ENCODE measurements at places on chromosomes 1 and 21. TPM values are rescaled to one million over a fixed set of nuclear protein-coding genes. Genes with fewer than 3 reads are reported as not detected.

- DNase-seq = no peak
Measured at GRCh38 chr1:197799271-197799670, 24.0 kb upstream of the DENND1B start.

GRCh38 chr1:185426848-185427247 lies 109.8 kb upstream of the IVNS1ABP start:
- no peak for DNase-seq

- DNase-seq = no peak
Measured at GRCh38 chr1:22143065-22144033, at the start of gene WNT4. WNT4 (minus strand) TSS chr1:22143097; CDS start chr1:22142922, 175 bp downstream.

DNA sequence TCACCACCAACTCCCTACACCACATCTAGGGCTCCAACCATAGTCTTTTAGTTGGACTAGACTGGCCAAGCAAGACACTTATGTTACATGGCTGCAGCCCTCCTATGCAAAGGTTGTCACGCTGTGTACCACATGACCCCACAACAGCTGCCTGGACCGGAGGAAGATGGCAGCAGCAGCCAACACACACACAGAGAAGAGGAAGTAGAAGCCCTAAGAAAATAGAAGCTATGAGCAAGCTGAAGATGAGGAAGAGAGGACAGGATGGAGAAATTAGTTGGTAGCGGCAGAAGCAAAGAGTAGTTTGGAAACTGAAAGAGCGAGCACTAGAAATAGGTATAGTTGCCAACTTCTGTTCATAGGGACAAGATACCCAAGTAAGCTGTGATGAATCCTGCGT lies 60.8 kb upstream of the RALGPS2 start:
- no peak for DNase-seq

DNA sequence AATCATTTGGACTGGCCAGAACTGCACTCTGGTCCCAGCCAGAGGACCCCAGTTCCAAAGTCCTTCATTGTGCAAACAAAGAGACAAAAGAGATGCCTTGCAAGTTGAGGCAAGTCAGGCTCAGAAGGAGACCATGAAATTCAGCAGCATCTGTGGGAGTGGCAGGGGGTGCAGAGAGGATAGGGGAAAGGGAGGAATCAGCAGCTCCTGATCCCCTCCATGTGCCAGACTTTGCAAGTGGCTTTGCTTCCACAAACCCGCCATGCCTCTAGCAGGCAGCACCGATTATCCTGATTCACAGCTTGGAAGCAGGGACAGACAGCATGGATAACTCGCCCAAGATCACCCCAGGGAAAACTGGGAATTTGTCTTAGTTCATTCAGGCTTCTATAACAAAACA lies 2.1 kb upstream of the CAPN9 start:
- no peak for DNase-seq

DNA sequence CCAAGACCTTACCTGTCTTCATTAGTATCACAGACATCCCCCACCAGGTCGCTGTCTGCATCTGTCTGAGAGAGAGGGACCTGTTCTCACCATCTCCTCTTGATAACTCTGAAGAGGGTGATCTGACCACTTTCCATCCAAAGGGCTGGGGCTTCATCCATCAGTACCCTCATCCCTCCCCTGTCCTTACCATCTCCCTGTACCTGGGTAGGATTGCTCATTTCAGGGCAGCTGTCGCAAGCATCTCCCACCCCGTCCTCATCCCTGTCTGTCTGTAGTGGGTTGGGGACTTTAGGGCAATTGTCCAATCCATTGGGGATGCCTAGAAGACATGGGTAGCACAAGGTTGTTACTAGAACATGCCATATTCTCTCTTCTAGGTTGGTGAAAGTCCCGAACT lies 7.9 kb downstream of the THBS3 start:
- no peak for DNase-seq

GRCh38 chr1:226476648-226477319 lies 68.9 kb upstream of the PARP1 start:
- no peak for DNase-seq

- DNase-seq = no peak
Measured at GRCh38 chr1:195697130-195697529, 911.1 kb downstream of the KCNT2 start.

- DNase-seq = no peak
Measured at GRCh38 chr1:221608835-221609320, 133.0 kb downstream of the DUSP10 start.

- no peak for DNase-seq
Measured at GRCh38 chr1:212286556-212287131, 1.4 kb downstream of the PPP2R5A start.

DNA sequence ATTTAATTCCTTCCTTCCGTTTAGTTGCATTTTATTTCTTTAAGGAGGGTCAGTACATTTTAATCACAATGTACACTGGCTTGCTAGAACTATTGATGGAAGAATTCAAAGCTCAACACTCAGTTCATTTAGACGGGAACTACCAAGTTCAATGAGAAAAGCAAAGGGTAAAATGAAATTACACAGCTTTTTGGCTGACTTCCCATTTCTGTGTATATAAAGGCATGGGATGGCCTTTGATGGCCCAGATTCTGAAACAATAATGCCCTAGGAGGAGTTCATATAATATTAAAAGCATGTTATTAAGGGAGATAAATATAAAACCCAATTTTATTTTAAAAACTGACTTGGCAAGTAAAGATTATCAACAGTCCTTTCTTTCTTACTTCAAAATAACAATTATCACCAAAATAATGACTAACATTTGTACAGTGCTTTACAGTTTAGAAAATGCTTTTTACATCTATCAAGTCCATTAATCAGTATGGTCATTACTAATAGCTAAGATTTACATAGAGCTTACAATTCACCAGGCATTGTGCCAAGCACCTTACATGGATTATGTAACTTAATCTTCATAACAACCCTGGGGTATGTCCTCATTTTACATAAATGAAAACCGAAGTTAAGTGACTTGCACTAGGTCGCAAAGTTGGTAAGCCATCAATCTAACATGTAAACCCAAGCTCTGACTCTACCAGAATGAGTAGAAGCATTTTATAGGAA lies 402.4 kb downstream of the OMA1 start:
- DNase-seq = no peak

DNA sequence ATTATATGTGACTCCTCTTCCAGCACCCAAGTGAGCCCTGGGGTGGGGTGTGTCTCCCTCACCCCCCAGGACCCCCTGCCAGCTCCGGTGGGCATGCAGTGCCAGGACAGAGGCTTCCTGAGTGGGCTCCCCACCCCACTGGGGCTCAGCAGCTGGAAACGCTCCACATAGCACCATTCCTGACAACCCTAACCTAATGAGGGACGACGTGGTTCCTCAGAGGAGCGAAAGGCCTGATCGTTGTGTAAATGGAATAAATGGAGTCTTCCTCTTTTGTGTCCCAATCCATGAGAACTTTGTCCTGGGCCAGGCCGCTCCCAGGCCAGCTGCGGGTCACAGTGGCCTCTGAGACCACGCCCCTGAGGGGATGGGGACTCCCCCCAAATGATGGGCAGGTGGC lies 1.8 kb upstream of the TSPEAR start:
- DNase-seq = peak; percentile 12

DNA sequence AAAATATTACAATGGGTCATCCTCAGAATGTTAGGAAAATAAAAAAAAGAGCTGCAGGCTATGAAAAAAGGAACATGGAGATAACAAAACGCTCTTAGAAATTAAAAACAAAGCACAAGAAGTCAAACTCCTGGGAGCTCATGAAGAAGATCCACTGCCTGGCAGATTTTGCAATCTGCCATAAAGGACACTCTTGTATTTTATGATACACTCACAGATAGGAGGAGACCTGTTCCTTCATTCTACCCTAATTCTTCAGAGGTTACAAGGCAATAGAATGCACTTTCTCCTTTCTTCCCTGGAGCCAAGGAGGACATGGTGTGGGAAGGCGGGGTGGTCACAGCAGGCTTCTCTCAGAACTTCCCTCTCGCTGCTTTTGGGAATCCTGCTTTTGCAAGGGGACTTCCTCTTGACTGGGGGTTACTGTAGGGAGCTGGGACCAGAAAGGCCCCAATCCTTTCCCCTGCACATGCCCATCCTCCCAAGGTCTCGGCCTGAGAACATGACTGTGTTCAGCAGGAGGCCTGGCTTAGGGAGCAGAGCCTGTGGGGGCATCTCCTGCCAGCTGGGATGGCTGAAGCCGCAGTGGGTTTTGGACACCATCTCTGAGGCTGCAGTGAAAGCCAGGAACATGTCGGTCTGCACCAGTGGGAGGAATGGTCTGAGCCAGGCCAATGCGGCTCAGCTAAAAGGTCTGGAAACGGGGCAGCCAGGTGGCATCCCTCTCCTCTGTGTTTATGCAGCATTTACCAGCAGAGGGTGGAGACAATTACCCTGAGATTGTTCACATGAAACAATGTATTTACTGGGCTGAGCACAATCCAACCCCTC lies 44.8 kb downstream of the GPR161 start:
- DNase-seq = no peak

DNA sequence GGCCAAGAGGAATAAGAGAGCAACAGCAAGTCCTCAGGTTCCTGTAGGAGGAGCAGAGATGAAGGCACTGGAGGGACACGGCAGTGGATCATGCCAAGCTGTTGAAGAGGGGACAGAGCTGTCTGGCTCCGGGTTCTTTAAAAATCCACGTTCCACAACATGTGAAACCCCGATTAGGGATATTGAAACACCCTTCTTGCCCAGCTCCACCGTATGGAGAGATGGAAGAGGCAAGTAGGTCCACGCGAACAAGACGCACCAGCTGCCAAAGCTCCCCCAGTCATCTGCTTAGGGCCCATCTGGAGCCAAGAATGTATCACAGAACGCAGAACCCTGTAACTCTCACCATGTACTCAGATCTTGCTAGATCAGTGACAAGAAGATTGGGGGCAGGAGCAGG lies 3.9 kb downstream of the C1orf198 start:
- no peak for DNase-seq

- DNase-seq = no peak
Measured at GRCh38 chr1:198150369-198150768, 6.4 kb upstream of the NEK7 start.

- no peak for DNase-seq
Measured at GRCh38 chr1:193189442-193190095, 3.2 kb upstream of the B3GALT2 start.

The PER3 gene
- total RNA-seq = 11.1 TPM

The HSPB7 gene
- total RNA-seq = 6.3 TPM

The TPTE gene
- not detected for total RNA-seq

The GCSAML gene
- not detected for total RNA-seq

The USP33 gene
- 77.7 TPM for total RNA-seq
